ENCODE measurements at places on chromosomes 11 and 22.

DNA sequence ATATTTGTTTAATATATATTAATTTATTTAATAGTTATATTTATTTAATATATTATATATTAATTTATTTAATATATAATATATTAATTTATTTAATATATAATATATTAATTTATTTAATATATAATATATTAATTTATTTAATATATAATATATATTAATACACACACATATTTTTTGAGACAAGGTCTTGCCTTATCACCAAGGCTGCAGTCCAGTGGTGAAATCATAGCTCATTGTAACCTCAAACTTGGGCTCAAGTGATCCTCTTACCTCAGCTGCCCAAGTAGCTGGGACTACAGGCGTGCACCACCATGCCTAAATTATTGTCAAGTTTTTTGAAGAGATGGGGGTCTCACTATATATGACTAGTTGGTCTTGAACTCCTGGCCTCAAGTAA is 51.4 kb upstream of the DDI1 start:
- no peak for DNase-seq

DNA sequence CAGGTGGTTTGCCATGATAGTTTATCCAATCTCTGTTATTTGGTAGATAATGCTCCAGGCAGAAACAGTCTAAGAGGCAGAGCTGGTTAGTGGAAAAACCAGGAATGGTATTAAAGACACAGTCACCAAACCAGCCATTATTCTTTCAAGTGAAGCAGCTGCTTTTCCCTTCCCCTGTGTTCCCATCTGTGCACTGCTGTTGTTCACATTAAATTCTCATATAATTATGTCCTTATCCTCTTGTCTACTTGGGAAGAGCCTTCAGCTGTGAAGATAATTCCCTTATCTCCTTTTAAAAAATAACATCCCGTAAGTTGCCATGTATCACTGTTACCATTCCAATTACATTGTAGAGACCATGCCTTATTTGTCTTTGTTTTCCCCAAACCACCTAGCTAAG is 5.2 kb upstream of the TBCEL start:
- DNase-seq: no peak

- no peak for DNase-seq
Observed at GRCh38 chr22:47691152-47691895, 928.9 kb downstream of the TBC1D22A start.

DNA sequence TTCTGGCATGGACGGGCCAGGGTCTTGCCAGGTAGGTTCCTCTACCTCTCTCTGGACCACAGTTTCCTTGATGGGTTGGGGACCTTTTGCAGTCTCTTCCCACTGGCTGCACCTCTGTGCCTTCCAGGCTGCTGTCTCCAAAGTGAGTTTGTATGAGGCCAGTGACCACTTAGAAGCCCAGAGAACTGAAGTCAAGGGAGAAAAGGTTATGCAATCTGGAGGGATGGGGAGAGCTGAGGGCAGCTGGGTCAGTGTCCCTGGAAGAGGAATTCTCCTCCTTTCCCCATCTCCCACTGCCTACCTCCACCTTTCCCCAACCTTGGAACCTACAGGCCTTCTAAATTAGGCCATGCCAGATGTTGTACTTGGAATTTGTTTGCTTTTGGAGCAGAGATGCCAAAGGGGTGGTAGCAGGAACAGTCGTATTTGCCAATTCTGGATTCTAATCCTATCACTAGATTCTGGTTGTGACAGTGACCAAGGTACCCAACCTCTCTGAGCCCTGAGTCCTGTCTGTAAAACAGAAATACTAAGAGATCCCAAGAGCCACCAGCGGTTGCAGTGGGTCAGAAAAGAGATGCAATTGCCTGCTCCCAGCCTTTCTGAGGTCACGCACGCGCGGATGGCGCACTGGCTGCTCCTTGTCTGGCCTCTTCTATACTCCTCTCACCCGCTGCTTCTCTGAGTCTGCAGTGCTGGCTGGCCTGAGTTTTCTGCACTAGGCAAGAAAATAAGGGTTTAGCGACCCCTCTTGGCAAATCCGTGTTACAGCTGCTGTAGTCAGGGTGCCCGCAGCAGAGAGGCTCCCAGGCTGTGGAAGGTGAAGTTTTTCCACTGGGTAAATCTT is 10.7 kb upstream of the ACCSL start:
- peak; percentile 69 for DNase-seq

- no peak for DNase-seq
Observed at GRCh38 chr11:21861314-21861713, 331.6 kb upstream of the ANO5 start.

DNA sequence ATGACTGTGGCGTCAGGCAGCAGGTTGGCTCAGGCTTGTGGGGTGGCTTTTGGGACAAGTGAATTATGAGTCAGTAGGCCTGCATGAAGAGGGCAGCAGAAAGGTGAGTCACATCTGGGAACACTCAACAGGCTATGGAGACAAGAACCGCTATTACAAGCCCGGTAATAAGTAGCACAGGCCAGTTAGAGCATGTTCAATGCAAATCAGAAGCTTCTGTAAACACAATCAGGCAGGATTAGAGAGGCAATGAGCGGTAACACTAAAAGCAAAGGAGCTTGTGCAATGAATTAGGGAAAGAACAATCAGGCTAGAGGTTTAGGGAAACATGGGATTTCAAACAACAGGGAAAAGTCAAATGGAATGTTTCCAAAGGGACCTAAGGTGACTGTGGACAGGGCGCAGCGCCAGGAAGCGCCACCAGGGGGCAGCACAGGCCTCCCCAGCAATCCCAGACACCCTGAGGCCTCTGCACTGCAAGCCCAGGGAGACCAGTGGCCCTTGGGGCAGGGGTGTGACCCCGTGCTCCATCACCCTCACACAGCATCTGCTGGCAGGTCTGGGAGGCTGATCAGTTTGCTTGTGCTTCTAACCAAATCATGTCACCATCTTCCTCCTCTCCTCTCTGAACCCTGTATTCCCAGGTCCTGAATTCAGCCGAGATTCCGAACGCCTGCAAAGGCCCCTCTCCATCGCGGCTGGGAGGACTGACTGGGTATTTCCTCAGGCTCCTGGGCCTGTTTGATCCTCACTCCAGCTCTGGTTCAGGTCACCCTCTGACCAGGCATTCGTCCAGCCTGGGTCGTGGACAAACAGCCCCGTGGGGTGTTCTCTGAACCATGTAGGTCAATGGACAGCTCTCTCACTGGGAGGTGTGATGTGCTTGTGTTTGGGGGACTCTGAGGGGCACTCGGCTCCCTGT is 50.0 kb downstream of the C11orf58 start:
- DNase-seq: no peak
